ENCODE measurements at places on chromosomes 1 and 21. TPM values are rescaled to one million over a fixed set of nuclear protein-coding genes. Genes with fewer than 3 reads are reported as not detected.
A peak's percentile ranks its signal among the peaks of the same experiment; 100 is the strongest.

ERO1B gene
- 2.8 TPM for total RNA-seq

- H3K27ac ChIP-seq, result peak overlapping the region; percentile 77
- H3K4me1 ChIP-seq, result peaks cover 29% of the 10 kb centered on the region
- H3K4me3 ChIP-seq, result peak overlapping the region; percentile 23
- H3K27me3 ChIP-seq, result no peaks in the 10 kb centered on the region
- H3K36me3 ChIP-seq, result peaks cover 20% of the 10 kb centered on the region
Observed at GRCh38 chr1:235336903-235337302, 8.5 kb downstream of the GGPS1 start.

DNA sequence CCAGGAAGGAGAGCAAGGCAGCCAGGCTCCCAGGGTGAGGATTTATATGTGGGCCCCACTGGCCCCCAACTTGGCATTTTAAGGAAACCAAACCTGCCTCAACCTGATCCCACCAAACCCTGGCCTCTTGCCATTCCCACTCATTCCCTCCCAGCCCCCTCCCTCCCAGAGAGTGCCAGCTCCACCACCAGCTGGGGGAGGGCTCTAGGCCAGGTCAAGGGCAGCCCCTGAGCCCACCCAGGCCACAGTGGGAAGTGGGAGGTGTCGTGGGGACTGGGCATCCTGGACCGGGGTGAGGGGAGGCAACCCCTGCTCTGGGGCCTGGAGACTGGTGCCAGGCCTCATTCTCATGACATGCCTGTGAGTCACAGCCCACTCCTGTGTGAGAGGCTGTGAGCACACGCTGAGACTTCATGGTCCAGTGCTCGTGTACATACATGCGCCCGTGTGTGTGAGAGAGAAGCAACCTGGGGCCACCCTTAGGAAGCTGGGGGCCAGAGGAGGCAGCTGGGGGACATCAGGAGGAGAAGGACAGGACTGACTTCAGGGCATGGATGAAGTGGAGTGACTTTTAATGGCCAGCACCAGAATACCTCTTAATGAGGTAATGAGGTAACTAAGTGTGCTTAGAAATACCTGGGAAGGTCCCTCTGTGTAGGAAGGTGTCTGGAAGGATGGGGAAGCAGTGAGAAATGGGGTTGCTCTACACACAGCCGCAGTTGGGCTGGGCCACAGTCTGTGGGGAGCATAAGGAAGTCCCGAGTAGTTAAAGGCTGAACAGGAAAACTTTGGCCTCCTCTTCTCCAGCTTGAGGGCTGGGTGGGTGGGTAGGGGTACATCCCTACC is at the start of gene S100A2:
Gene S100A2 (minus strand): TSS at position 316 of the 846 bp plus-strand sequence. CDS start 1,967 bp downstream, outside the sequence.
- no peaks in the 10 kb centered on the region for H3K36me3 ChIP-seq
- H3K27me3 ChIP-seq, result no peaks in the 10 kb centered on the region
- DNase-seq, result peak; percentile 81
- peak within 1 kb of the TSS; percentile 71 for H3K4me3 ChIP-seq
- peaks cover 46% of the 10 kb centered on the region for H3K4me1 ChIP-seq

DNA sequence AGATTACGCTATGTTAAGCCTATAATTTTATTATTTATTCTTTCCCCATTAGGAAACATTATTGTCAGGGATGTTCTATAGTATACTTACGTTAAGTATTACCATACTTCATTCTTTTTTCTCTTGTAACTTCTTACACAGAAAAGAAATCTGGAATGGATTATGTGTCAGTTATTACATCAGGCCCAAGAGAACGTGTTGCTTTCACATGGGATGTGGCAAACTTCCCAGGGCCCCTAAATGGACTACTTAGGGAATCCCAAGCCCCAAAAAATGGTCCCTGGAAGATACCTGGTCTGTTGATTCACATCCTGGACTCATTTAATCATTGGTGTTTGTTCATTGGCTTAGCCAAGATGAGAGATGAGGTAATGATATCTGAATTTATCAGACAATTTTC is 249.8 kb downstream of the NRIP1 start:
- DNase-seq, result no peak
- no peak overlapping the region for H3K4me3 ChIP-seq
- no peak overlapping the region for H3K27ac ChIP-seq
- no peaks in the 10 kb centered on the region for H3K4me1 ChIP-seq
- H3K36me3 ChIP-seq, result no peaks in the 10 kb centered on the region
- H3K27me3 ChIP-seq, result no peaks in the 10 kb centered on the region

All from activated CD4-positive, alpha-beta T cell treated with anti-CD3 and anti-CD28 coated beads for 36 hours (primary cell).